ENCODE measurements at places on chromosomes 4 and X. TPM values are rescaled to one million over a fixed set of nuclear protein-coding genes. Genes with fewer than 3 reads are reported as not detected.

The BRS3 gene
- total RNA-seq = not detected

The PI4K2B gene
- total RNA-seq = 23.8 TPM

The SCRG1 gene
- 0.42 TPM for total RNA-seq

The NIPAL1 gene
- 43.5 TPM for total RNA-seq

The MEPE gene
- not detected for total RNA-seq

The TAF7L gene
- total RNA-seq = 0.20 TPM

The RPA4 gene
- 1.5 TPM for total RNA-seq

The FAM3A gene
- total RNA-seq = 75.0 TPM

The COL25A1 gene
- 0.42 TPM for total RNA-seq
